ENCODE measurements at places on chromosomes 6 and 20.

GRCh38 chr6:134956032-134956431 lies 6.1 kb upstream of the ALDH8A1 start:
- DNase-seq = no peak

DNA sequence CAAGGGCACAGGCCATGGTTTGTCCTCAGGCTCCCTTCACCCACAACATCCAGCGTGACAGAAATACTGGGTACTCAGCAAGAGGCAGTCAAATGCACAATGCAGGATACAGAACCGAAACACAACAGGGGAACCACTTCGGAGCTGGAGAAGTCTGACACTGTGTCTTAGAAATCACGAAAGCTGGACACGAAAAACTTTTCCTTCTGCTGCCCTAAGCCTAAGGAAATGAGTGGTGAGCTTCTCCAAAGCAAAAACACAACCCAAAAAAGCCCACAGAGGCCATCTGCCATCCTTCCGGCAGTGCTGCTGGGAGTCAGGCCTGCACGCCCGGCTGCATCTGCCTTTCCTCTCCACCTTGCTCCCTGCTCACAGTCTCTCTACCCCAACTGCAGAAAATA lies 106.3 kb downstream of the SLC23A2 start:
- DNase-seq = no peak

- no peak for DNase-seq
Measured at GRCh38 chr6:157380458-157380778, 572 bp upstream of the ZDHHC14 start.

DNA sequence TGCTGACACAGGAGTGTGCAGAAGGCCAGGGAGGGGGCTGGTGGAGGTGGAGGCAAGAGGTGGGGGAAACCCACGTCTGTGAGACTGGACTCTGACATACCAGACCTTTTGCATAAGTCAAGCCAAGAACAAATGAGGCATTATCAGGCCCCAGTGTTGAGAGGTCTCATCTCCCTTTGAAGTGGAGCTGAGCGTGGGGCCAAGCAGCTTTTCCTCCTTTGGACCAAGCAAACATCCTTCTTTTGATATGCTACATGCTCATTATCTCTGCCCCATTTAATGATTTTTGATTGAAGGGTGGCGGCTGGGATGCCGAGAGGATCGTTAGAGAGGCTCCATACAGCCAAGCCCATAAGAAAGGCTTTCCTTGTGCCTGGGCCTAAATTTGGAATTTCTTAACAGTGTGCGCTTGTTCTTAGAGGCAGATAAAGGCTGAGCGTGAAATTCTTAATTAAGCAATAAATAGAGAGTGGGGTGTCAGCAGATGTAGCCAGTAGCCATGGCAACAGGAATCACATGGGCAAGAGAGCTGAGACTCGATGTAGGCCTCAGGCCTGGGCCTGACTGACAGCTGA lies 244.5 kb downstream of the PKHD1 start:
- DNase-seq = no peak

GRCh38 chr6:47749757-47750156 lies 32.1 kb upstream of the OPN5 start:
- DNase-seq = no peak

DNA sequence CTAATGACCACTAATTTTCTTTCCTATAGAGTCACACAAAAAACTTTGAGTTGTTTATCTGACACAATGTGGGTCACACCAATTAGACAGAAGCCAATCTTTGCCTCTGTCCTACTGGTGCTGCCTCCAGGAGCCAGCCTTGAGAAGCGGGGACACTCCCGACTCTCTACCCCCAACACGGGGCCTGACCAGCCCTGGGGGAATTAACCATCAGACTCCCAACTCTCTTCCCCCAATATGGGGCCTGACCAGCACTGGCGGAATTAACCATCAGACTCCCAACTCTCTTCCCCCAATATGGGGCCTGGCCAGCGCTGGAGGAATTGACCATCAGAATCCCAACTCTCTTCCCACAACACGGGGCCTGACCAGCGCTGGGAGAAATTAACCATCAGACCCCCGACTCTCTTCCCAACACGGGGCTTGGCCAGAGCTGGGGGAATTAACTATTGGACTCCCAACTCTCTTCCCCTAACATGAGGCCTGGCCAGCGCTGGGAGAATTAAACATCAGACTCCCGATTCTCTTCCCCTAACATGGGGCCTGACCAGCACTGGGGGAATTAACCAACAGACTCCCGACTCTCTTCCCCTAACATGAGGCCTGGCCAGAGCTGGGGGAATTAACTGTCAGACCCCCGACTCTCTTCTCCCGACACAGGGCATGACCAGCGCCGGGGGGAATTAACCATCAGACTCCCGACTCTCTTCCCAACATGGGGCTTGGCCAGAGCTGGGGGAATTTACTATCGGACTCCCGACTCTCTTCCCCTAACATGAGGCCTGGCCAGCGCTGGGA lies 12.5 kb downstream of the CST7 start:
- DNase-seq = no peak

GRCh38 chr20:2418388-2418787 lies 37.7 kb downstream of the TGM6 start:
- no peak for DNase-seq

DNA sequence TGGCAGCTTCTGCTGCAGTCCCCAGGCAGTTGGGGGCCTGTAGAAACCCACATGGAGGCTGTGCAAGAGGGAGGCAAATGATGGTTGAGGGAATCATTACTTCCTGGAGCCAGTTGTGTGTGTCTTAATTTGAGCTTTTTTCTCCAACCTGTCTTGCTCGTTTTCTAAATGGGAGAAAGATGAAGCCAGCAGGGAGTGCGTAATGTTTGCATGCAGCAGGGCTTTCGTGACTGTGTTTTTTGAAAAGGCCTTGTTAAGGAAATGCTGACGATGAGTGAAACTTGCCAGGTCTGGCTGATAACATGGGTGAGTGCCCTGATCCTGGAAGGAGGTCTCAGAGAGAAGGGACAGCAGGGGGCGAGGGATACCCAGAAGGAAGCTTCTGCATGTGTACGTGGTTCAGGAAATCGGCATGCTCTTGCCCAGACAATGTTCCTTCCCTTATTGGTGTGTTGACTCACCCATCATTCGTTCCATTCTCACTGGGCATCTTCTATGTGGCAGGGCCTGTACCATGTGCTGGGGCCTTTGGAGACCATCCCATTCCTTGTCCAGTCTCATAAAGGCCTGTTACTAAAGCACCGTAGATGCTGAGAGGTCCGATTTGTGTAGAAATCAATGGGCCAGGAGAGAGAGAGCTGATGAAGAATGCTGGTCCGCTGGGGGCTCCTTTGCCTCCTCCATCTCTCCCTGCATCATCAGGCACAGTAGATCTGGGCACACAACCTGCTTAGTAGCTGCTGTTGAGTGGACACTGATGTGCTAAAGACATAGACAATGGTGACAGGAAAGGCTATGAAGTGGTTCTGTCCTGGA lies 27.4 kb downstream of the GLP1R start:
- no peak for DNase-seq

DNA sequence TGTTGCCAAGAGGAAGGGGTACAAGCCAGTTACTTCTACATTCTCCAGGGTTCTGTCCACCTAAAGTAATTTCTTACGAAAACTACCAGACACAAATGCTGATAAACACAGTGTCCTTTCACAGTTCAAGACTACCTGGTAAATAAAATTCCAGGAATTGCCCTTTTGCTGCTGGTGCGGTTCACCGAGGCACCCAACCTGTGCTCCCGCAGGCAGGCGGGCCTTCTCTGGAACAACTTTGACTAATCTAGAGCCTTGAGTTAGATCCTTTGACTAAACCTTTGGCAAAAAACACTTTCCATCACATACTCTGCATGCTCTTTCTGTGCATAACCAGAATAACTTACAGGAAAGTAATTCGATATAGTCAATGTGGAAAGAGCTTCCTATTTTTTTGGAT lies 107.0 kb downstream of the HUS1B start:
- no peak for DNase-seq

DNA sequence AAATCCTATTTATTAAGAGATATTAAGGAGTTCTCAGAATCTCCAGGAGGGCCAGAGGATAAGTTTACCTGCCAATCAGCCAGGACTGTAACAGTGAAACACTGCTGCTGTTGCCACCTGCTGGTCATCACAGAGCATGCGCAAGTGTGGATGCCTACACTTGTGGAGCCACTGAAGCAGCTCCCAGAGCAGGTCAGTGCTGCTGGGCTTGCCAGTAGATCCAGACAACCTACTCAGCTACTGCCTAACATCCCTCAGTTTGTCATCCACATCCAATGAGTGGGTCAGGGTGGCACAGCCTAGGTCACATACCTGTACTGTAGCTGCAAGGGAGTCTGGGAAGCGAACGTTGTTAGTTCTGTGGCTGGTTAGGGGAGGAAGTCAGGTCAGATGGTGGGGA lies 18.3 kb upstream of the NHSL1 start:
- DNase-seq = no peak

DNA sequence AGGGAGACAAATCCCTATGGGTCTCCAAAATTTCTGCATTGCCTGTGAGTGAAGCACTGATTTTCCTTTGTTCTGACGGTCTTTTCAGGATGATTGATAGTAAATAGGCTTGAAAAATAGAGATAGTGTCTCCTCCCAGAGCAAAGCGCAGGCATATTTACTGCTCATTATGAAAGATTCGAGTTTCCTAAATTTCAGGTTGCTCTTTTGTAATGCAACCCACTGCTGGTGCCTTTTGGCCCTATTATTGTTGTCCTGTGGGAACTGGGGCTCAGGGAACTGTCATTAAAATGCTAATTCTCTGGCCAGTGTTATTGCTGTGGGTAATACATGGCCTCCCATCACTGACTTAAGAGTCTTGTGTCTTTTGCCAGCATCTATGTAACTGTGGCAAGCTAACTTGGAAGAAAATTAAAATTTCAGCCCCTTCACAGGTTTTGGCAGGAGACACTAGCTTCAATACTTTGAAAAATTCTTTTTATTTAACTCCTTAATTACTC lies 754.1 kb upstream of the MAP3K7 start:
- DNase-seq = no peak

- no peak for DNase-seq
Measured at GRCh38 chr6:98686008-98686601, 148.3 kb upstream of the POU3F2 start.
